ENCODE measurements at places on chromosomes 4 and X. TPM values are rescaled to one million over a fixed set of nuclear protein-coding genes. Genes with fewer than 3 reads are reported as not detected.

Gene DAPP1
- 2.0 TPM for total RNA-seq

Gene ELK1
- 18.2 TPM for total RNA-seq

Gene KLHL13
- 19.7 TPM for total RNA-seq

Gene MAGEB17
- total RNA-seq: not detected

Gene ZDHHC15
- 0.29 TPM for total RNA-seq

Gene SMPX
- total RNA-seq: not detected

Gene DCAF12L1
- total RNA-seq: 5.7 TPM

Gene C4orf36
- total RNA-seq: 4.8 TPM

Gene STEEP1
- total RNA-seq: 17.3 TPM

Gene UGT8
- not detected for total RNA-seq

Gene IGSF1
- 5.1 TPM for total RNA-seq

Gene TSPAN5
- total RNA-seq: 26.4 TPM

Gene CXCL11
- not detected for total RNA-seq

Gene AKAP14
- total RNA-seq: not detected

DNA sequence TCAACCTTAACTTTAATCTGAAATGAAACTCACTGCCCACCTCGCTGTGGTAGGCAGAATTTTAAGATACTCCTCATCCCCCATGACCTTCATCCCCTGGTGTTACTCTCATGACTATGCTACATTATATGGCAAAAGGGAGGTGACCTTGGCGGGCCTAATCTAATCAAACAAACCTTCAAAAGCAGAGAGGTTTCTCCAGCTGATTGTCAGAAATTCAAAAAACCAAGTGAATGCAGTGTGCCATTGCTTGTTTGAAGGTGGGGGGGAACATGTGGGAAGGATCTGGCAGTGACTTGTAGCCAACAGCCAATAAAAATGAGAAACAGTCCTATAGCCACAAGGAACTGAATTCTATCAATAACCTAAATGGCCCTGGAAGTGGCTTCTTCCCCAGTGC, 48.5 kb downstream of the KLHL8 start:
- no peak overlapping the region for H3K4me3 ChIP-seq
- no peaks in the 10 kb centered on the region for H3K36me3 ChIP-seq
- no peaks in the 10 kb centered on the region for H3K4me1 ChIP-seq

GRCh38 chr4:8744083-8744805, 127.4 kb downstream of the HMX1 start:
- no peak for DNase-seq
- H3K4me1 ChIP-seq: no peaks in the 10 kb centered on the region
- no peak overlapping the region for H3K27ac ChIP-seq
- H3K27me3 ChIP-seq: no peaks in the 10 kb centered on the region

GRCh38 chr4:31923634-31924033, 1203.5 kb downstream of the PCDH7 start:
- no peak overlapping the region for H3K27ac ChIP-seq
- H3K27me3 ChIP-seq: no peaks in the 10 kb centered on the region
- no peak overlapping the region for H3K4me3 ChIP-seq
- no peaks in the 10 kb centered on the region for H3K36me3 ChIP-seq

GRCh38 chr4:38856524-38857337, at the start of gene TLR6:
Gene TLR6, minus strand, starts transcription at chr4:38856817. Its CDS starts 27,344 bp downstream, at chr4:38829473.
- no peak within 1 kb of the TSS for H3K4me3 ChIP-seq
- no peaks in the 10 kb centered on the region for H3K36me3 ChIP-seq
- DNase-seq: no peak

DNA sequence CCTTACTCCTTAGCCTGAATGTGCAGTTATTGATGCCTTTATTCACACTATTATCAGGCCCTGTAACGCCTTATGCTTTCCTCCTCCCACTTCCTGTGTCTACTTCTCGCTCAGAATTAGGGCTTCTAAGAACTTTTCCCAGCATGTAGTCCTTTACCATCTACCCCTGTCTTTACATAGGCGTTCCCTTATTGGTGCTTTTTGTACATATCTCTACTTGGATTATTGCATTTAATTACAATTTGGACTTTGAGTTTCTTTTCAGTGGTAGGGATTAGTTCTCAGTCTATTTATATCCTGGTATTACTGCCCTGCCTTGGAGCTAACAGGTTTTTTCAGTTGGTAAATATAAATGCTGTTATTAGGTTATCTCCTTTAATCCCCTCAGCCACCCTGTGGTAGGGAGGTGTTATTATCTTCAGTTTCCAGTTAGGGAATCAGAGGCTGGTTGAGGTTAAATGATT, 84.0 kb downstream of the RBPJ start:
- no peak overlapping the region for H3K27ac ChIP-seq
- H3K36me3 ChIP-seq: no peaks in the 10 kb centered on the region
- H3K27me3 ChIP-seq: no peaks in the 10 kb centered on the region
- H3K4me3 ChIP-seq: no peak overlapping the region
- H3K4me1 ChIP-seq: no peaks in the 10 kb centered on the region
- DNase-seq: no peak

- H3K27me3 ChIP-seq: no peaks in the 10 kb centered on the region
- H3K27ac ChIP-seq: no peak overlapping the region
- H3K4me3 ChIP-seq: no peak overlapping the region
- H3K36me3 ChIP-seq: no peaks in the 10 kb centered on the region
- DNase-seq: no peak
Observed at GRCh38 chrX:1400742-1401471, 9.0 kb upstream of the SLC25A6 start.

GRCh38 chrX:151789179-151789800, 54.7 kb downstream of the CNGA2 start:
- H3K27ac ChIP-seq: no peak overlapping the region
- no peaks in the 10 kb centered on the region for H3K4me1 ChIP-seq
- no peak overlapping the region for H3K4me3 ChIP-seq
- H3K27me3 ChIP-seq: no peaks in the 10 kb centered on the region
- DNase-seq: peak; percentile 64

- no peaks in the 10 kb centered on the region for H3K4me1 ChIP-seq
- no peak for DNase-seq
- no peak overlapping the region for H3K27ac ChIP-seq
Observed at GRCh38 chr4:81343046-81343445, 128.0 kb upstream of the PRKG2 start.

GRCh38 chr4:82705928-82706300, 92.7 kb downstream of the SCD5 start:
- H3K4me1 ChIP-seq: no peaks in the 10 kb centered on the region
- H3K27ac ChIP-seq: no peak overlapping the region
- no peak for DNase-seq

GRCh38 chrX:154399527-154400368, 1.6 kb downstream of the RPL10 start:
- no peaks in the 10 kb centered on the region for H3K27me3 ChIP-seq
- peak overlapping the region; percentile 92 for H3K27ac ChIP-seq
- H3K4me1 ChIP-seq: no peaks in the 10 kb centered on the region
- peak overlapping the region; percentile 71 for H3K4me3 ChIP-seq

DNA sequence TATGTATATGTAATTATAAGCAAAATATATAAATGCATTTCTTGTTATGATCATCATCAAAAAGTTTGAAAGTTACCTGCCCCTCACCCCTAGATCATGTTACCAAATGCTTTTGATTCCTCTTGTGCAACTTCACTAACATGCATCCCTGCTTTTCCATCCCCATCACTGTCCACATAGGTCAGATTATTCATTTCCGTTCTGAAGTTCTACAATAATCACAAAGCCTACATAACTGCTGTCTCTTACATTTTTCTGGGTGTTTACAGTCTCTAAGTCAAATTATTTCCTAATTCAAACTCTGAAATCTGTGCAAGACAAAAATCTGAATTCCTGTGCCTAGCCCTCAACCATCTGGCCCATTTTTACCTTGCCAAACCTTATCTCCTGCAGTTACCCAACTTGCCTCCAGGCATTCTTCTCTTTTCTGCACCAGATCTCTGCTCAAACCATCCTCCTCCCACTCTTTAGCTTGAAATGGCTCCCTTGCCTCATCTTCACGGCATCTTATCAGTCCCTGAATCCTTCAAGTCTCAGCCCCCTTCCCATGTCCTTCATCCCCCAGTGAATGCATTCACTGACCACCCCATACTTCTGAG, 42.4 kb upstream of the SLC39A8 start:
- H3K27ac ChIP-seq: no peak overlapping the region
- no peak for DNase-seq
- no peaks in the 10 kb centered on the region for H3K27me3 ChIP-seq
- no peak overlapping the region for H3K4me3 ChIP-seq

DNA sequence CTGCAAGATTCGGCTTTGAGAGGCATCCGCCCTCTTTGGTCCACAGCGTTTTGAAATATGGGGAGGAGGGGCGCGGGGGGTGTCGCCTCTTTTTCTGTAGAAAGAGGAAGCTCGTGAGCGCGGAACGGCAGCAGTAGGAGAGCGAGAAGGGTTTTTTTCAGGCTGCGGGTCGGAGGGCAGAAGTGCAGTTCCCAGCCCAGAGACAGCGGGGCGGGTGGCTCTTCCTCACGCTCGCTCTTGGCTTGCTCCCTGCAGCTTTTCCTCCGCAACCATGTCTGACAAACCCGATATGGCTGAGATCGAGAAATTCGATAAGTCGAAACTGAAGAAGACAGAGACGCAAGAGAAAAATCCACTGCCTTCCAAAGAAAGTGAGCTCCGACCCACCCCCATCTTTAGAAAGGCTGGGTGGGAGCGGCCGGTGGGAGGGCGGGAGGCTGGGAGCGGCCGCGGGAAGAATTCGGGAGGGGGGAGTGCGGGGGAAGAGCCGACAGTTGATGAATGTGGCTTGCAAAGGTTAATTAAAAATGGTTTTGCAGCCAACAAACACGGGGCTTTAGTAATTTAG, 1.2 kb downstream of the TMSB4X start:
- H3K4me1 ChIP-seq: no peaks in the 10 kb centered on the region
- H3K4me3 ChIP-seq: peak overlapping the region; percentile 50
- peak; percentile 48 for DNase-seq
- H3K27me3 ChIP-seq: no peaks in the 10 kb centered on the region
- H3K36me3 ChIP-seq: no peaks in the 10 kb centered on the region

- no peak for DNase-seq
- no peaks in the 10 kb centered on the region for H3K4me1 ChIP-seq
- no peaks in the 10 kb centered on the region for H3K27me3 ChIP-seq
- H3K36me3 ChIP-seq: no peaks in the 10 kb centered on the region
- no peak overlapping the region for H3K27ac ChIP-seq
- no peak overlapping the region for H3K4me3 ChIP-seq
Observed at GRCh38 chr4:108959491-108959890, 196.6 kb upstream of the ETNPPL start.

DNA sequence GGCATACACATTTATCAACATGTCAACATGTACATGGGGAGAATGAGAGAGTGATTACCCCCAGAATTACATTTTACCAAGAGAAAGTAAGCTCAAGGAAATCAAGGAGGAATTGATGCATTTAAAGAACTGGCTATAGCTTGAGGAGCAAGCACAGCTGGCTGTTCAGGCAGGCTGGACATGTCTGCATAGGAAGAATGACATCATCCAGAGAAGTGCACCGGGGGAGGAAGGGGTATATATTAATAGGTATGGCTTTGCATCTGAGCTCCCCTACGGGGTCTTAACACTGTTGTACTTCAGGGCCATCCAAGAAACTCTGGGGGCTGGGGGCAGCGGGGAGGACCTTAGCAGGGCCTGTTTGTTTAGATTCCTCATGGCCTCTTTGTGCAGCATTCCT, 222.4 kb upstream of the VCX start:
- DNase-seq: no peak
- H3K4me1 ChIP-seq: no peaks in the 10 kb centered on the region

- no peak for DNase-seq
- H3K36me3 ChIP-seq: no peaks in the 10 kb centered on the region
- H3K27me3 ChIP-seq: no peaks in the 10 kb centered on the region
- H3K4me3 ChIP-seq: no peak overlapping the region
- H3K27ac ChIP-seq: no peak overlapping the region
Observed at GRCh38 chr4:142778430-142778829, 67.7 kb downstream of the INPP4B start.

DNA sequence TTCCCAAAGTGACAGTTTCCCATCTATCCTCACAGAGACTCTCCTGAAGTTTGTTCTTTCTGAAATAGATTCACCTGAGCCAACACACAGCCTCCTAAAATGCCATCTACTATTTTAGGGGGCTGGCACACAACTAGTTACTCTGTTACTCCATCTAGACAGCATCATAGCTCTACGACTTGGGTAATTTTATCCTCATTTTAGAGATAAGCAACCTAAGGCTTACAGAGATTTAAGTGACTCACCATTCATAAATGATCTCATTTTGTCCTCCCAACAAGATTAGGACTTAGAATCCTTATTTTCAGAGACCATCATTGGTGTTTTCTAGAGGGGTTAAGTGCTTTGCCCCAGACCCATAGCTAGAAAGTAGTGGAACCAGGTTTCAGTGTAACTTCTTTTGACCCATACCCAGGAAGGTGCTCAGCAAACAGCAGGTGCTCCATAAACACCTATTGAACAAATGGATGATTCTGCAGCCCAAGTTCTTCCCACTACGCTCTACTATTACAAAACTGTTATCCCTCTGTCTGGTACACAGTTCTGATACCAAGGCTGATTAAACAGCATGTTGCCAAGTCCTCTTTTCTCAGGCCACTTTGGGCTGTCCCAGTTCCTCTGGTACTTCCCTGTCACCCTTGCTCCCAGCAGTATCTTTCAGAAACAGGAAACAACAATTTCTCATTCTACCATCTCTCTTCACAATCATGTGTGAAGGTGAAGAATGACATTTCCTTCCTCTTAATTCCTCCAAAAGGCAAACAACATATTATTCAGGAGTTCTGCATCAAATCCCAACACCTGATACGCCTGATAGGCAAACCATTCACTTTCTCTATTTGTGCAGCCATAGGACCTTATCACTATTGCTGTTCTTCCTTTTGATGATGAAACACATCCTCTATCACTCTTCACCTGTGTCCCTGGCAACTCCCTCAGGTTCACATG, 304.7 kb upstream of the TAPT1 start:
- no peak overlapping the region for H3K4me3 ChIP-seq
- no peak for DNase-seq
- H3K27me3 ChIP-seq: no peaks in the 10 kb centered on the region
- H3K36me3 ChIP-seq: no peaks in the 10 kb centered on the region
- H3K27ac ChIP-seq: peak overlapping the region; percentile 68

DNA sequence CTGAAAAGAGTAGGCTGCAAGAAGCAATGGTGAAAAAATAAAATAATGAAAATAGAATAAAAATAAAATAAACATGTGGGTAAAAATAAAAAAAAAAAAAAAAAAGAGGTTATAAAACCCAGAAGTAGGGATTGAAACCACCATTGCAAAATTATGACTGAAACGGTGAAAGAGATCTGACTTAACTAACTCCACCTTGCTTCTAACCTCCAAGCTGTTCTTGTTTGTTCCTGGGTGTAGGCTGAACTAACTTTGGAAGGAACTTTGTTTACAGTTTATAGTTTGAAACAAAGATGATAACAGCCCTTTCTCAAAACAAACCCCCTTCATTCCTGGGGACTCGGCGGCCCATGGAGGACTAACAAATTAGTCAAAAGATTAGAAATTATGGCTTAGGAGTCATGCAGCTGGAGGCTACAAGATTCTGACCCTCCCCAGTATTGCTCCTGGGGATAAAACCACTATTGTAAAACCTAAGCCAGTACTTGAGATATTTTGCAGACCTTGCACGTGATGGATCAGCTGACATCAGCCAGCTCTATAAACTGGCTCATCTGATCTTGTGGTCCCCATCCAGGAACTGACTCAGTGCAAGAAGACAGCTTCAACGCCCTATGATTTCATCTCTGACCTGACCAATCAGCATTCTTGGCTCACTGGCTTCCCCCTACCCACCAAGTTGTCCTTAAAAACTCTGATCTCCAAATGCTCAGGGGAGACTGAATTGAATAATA, 30.4 kb downstream of the DDX60L start:
- no peaks in the 10 kb centered on the region for H3K36me3 ChIP-seq
- peak; percentile 50 for DNase-seq
- H3K27ac ChIP-seq: no peak overlapping the region
- H3K4me3 ChIP-seq: no peak overlapping the region
- no peaks in the 10 kb centered on the region for H3K27me3 ChIP-seq

GRCh38 chr4:113289766-113290165, 240.3 kb downstream of the ANK2 start:
- no peak overlapping the region for H3K27ac ChIP-seq
- H3K4me3 ChIP-seq: no peak overlapping the region
- H3K4me1 ChIP-seq: no peaks in the 10 kb centered on the region
- H3K36me3 ChIP-seq: no peaks in the 10 kb centered on the region
- no peak for DNase-seq
